ENCODE measurements at places on chromosomes 5 and 9.

GRCh38 chr9:97512966-97513560 is 11.6 kb downstream of the TMOD1 start:
- no peak for DNase-seq

GRCh38 chr9:69020301-69021145 is 6.6 kb upstream of the PRKACG start:
- DNase-seq, result no peak

- no peak for DNase-seq
These were observed 26.7 kb downstream of the BDP1 start for GRCh38 chr5:71482132-71482531.

GRCh38 chr9:114462791-114463190 is 42.5 kb downstream of the WHRN start:
- DNase-seq, result no peak

- no peak for DNase-seq
These were observed 340.3 kb downstream of the CWC27 start for GRCh38 chr5:65108786-65109743.

GRCh38 chr9:116377179-116377798 is 223.7 kb downstream of the PAPPA start:
- DNase-seq, result peak; percentile 1

GRCh38 chr5:82445726-82446335 is 167.7 kb upstream of the RPS23 start:
- no peak for DNase-seq

DNA sequence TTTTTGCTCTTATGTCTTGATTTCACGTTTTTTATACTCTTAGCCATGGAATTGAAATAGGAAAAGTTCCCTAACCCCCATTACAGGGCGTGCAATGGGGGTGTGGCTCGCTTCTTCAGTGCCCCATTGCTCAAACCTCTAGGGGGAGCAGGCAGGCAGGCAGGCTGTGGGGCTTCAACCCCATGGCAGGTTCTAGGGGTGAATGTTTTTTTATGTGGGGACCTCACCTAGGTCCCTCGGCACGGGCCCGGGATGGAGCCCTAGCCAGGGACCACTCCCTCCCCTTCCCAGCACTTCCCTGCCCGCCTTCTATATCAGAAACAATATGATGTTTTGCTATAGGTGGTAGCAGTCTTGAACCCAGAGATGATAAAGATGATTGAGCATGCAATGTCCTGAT is 221.3 kb upstream of the SMC2 start:
- DNase-seq, result no peak

DNA sequence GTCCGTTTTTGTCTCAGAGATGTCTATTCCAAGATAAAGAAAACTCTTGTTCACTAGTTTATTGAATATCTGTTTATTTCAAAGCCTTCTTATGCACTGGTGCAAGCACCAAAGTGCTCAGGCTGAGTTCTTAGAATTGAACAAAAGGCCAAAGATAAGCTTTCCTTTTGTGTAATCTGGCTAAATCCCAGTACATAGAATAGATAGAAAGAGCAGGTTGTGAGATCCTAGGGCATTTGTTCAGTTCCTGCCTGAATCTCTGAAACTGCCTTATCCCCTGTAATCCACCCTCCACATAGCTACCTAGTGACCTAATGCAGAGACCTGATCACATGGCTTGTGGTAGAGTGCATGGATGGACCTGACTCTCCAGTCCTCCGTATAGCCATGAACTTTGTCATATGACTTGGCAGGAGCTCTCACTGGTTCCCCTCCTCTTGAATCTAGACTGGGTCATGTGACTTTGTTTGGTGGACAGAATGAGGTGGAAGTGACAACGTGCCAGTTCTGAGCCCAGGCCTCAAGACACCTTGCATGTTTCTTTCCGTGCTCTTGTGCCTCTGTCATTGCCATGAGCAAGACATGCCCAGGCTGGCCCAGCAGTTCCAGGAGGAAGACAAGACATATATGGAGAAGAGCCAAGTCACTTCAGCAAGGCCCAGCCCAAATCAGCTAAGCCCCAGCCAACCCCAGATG is 139.3 kb upstream of the SHB start:
- no peak for DNase-seq

DNA sequence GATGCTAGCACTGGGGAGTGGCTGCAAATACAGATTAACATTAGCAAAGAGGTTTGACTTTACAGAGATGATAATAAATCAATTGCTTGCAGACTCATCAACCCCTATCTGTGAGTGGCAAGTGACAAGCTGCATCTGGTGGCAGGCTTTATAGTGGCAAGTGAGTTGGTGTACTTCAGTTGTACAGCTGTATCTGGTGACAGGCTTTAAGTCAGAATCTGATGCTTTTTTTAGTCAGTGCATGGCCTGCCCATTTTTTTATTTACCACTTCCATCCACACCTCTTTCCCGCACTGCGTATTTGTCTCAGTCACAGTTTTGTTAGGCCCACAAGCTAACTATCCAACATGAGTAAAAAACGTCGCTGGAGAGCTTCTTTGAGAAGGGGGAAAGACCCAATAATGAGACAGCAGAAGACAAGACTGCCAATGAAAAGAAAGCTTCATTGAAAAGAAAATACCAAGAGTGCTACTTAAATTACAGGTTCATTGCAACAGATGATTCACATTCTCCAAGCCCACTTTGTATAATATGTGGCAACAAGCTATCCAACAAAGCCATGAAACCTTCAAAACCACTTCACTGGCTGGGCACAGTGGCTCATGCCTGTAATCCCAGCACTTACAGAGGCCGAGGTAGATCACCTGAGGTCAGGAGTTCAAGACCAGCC is 23.1 kb downstream of the ANP32B start:
- no peak for DNase-seq

GRCh38 chr5:42621662-42622061 is 135.0 kb upstream of the CCDC152 start:
- DNase-seq, result no peak

GRCh38 chr5:138180183-138180782 is 1.4 kb downstream of the KIF20A start:
- DNase-seq, result peak; percentile 64

- DNase-seq, result no peak
These were observed 119.9 kb upstream of the BOD1 start for GRCh38 chr5:173736374-173736773.

Measured in Panc1 (cell line).